ENCODE measurements at places on chromosomes 6 and 20.
A peak's percentile ranks its signal among the peaks of the same experiment; 100 is the strongest.

DNA sequence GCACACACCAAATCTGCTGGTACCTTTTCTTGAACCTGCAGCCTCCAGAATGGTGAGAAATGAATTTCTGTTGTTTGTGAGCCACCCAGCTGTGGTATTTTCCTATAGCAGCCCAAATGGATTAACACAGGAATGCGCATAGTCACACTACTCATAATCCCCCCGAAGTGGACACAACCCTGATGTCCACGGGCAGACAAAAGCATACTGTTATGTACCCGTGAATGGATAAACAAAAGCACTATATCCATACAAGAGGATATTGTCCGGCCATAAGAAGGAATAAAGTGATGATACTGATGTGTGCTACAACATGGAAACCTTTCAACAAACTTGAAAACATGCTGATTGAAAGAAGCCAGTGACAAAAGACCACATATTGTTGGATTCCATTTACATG is 25.1 kb upstream of the RPP40 start:
- DNase-seq, result no peak

- no peak for DNase-seq
Observed at GRCh38 chr20:9440892-9441291, 73.5 kb upstream of the LAMP5 start.

GRCh38 chr20:63626424-63627128 is at the start of gene GMEB2:
TSS of gene GMEB2 (minus strand) at chr20:63627101. CDS start at chr20:63619397, 7,704 bp downstream.
- peak; percentile 26 for DNase-seq

GRCh38 chr20:31719644-31720485 is 2.8 kb downstream of the BCL2L1 start:
- DNase-seq, result no peak

- DNase-seq, result no peak
Observed at GRCh38 chr20:19291024-19291817, 78.8 kb downstream of the SLC24A3 start.

GRCh38 chr20:56345911-56346310 is 12.9 kb upstream of the FAM210B start:
- DNase-seq, result no peak

DNA sequence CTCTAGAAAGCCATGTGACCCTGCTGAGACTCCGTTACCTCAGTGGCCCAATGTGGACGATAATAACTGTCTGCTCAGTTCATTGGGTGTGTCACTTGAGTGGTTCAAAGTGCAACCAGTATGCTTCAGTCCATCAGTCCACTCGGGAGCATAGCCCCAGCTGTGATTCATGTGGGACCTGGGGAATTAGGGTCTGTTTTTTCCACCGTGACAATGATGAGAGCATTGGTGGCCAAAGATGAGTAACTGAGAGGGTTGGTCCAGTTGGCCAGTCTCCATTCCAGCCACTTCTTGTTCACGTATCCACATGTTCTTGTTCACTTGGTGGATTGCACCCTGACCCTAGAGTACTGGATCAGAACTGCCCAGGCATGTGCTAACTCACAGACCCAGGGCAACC is 403.6 kb downstream of the CD83 start:
- no peak for DNase-seq

DNA sequence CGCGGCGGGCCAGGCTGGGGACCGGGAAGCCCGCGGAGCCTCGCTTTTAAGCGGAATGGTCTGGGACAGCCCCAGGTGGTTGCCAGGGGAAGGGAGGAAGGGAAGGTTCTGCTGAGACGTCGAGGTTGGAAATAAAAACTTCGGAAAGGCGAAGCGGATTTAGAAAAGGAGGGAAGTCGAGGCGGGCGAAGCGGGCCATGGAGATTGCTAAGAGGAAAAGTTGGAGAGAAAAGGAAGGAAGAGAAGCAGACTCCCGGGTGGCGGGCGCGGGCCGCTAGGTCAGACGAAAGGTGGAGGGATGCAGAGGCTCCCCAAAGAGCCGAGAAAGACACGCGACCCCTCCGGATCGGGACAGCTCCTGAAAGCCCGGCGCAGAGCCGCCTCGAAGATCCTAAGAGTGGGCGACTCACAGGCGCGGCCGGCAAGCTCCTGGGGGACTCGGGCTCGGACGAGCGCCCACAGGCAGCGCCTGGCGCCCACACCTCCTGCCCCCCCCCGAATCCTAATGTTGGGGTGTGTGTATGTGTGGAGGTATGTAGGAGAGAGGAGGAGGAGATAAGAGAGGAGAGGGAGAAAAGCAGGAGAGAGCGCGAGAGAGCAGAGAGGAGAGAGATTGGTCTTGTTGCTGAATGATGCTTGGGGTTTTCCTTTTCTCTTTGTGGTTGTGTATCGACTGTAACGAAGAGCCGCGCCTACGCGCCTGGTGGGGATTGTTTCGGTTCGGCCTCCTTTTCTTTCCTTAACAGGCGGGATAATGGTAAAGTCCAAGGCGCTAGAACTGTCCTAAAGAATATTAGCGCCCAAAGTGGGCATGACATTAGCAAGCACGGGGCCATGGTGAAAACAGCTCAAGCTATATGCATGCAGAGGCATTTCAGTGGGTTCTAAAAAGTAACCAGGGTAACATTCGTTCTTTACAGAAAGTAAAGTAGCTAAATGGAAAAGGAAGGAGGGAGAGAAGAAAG is 1.5 kb downstream of the TFAP2B start:
- DNase-seq, result peak; percentile 36

- DNase-seq, result no peak
Observed at GRCh38 chr6:1384549-1385128, 4.7 kb upstream of the FOXF2 start.

- no peak for DNase-seq
Observed at GRCh38 chr6:13238017-13238416, 90.3 kb downstream of the TBC1D7 start.

- DNase-seq, result no peak
Observed at GRCh38 chr6:5671601-5672559, 334.8 kb downstream of the NRN1 start.

GRCh38 chr6:145705561-145705960 is 29.8 kb downstream of the EPM2A start:
- DNase-seq, result no peak

- no peak for DNase-seq
Observed at GRCh38 chr6:54134935-54135334, 23.7 kb downstream of the MLIP start.

- no peak for DNase-seq
Observed at GRCh38 chr6:159012201-159012600, 12.2 kb upstream of the RSPH3 start.

DNA sequence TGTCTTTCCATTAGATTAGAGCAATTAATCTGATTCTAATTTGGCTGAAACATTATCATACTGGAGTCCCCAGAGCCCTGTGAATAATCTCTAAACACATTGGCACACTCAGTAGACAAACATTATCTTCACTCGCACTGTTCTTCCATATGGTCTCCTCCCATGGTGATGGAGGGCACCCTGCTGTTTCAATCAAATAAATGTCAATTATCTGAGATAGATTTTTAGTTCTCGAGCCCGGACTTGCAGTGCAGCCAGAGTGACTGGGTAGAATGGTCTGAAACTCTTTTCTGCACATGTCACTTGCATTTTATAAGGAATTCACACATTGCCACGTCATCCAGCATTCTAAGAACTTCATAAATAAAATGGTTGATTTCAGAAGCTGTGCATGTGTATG is 90.6 kb upstream of the MAP3K7 start:
- DNase-seq, result no peak

DNA sequence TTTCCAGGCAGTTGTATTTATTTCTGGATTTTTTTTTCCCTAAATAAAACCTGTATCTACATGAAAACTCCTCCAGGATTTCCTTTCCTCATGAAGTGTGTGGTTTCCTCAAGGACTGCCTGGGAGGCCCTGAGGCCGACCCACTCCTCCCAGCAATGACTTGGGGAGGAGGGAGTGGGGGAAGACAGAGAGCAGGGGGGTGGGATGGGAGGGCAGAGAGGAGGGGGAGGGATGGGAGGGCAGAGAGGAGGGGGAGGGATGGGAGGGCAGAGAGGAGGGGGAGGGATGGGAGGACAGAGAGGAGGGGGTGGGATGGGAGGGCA is 161.8 kb upstream of the AGPAT4 start:
- DNase-seq, result no peak

- DNase-seq, result no peak
Observed at GRCh38 chr6:113642714-113643406, 214.3 kb upstream of the MARCKS start.

GRCh38 chr6:123551939-123552707 is 84.6 kb downstream of the TRDN start:
- no peak for DNase-seq

GRCh38 chr6:25608558-25609174 is 43.3 kb upstream of the SCGN start:
- DNase-seq, result no peak

GRCh38 chr20:41362748-41363140 is 3.9 kb downstream of the EMILIN3 start:
- DNase-seq, result no peak

GRCh38 chr6:9810286-9810685 is 604.6 kb downstream of the TFAP2A start:
- no peak for DNase-seq

DNA sequence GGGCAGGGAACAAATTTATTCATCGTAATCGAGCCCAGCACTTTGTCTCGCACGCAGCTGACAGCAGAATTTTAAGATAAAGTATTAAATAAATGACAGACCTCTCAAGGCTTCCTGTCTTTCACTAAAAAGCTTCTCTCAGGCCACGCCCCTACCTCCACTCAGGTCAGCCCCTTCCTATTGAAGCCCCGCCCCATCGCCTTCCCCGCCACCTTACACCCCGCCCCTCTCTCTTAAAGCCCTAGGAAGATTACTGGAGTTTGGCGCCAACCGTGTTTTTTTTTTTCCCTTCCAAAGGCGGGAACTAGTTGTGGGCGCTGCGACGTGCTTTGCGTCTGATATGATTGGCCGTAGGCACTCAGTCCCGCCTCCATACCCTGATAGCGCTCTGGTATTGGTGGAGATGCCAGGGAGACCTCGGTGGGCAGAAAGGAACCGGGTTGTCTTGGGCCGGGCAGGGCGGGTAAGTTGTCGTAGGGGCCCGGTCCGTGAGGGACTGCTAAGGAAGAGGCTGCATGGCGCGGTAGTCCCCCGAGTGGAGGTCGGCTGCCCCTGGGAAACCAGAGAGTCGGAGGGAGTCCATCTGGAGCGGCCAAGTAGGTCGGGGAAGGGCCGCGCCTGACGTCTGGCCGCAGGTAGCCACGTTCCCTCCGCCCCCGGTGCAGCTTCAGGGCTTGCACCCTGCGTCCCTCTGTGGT is at the start of gene CASP8AP2:
CASP8AP2 (plus strand) TSS at position 409 of the 698 bp plus-strand sequence.
- peak; percentile 99 for DNase-seq

DNA sequence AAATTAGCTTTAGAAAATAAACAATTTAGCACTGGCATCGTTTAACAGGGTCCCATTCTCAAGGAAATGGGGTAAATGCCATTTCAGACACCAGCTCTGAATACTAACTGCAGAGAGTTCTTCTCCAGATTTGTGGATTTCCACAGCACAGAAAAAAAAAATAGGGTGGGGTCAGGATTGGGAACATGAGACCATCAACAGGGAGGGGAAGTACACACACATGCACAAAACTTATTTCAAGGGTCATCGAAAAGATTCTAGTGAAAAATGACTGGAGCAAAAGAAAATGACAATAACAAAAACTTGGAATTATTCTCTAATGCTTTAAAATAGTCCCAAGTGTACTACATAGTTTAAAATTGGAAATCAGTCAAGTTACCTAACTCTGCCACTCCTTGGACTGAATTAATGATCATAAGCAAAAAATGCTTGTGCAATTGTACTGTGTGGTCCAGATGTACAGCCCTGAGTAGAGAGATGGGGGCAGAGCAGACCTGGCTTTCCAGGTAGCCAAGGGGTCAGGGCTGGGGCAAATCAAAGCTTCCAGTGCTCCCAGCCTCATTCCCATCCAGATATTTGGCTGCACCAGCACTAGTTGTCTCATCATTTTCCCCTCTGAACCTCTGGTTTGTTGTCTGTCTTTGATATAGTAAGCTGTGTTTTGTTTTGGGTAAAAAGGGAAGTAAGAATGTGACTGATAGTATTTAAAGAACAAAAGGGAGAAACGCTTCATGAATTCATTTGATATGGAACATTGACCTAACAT is 152.4 kb downstream of the SOBP start:
- DNase-seq, result no peak

- no peak for DNase-seq
Observed at GRCh38 chr20:56386219-56386618, 5.8 kb downstream of the AURKA start.

GRCh38 chr20:12207875-12208274 is 290.2 kb downstream of the BTBD3 start:
- DNase-seq, result peak; percentile 10

DNA sequence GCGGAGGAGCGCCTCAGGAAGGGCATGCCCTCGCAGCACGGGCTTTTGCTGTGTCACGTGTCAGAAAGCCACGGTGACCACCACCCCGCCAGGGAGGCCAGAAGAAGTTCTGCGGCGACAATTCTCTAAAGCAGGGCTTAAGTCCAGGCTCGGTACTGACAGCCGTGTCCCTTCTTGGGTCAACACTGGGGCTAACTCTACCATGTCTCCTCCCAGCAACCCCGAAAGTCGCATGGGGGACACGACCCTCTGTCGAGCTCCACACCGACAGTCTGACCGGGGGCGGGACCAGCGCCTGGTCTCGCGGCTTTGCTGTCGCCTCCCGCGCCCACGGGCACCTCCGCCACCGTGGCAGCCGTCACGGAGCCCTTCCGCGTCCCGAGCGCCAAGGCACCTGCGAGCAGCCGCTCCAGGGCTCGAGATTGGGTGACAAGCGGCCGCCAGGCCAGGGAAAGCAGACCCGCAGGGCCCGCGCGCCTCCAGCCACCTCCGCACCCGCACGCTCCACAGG is 534 bp downstream of the NANP start:
- no peak for DNase-seq

DNA sequence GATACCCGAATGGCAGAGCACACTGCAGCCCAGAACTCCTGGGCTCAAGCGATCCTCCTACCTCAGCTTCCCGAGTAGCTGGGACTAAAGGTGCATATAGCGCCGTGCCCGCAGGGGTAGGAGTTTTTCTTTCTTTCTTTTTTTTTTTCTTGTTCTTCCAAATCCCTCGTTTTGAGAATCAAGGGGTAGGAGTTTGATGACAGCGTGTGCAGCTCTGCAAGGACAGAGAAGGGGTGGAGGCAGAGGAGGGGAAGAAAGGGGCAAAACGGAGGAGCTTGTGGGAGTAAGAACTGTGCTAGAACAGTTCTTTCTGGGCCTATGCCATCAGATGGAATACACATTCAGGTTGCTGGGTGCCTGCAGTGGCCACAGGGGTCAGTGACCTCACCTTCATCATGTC is 15.3 kb downstream of the RRP36 start:
- DNase-seq, result no peak

GRCh38 chr20:19786311-19786710 is 28.3 kb downstream of the RIN2 start:
- peak; percentile 70 for DNase-seq

- no peak for DNase-seq
Observed at GRCh38 chr20:57884956-57885355, 175.1 kb upstream of the PMEPA1 start.
